ENCODE measurements at places on chromosomes 4 and X.

DNA sequence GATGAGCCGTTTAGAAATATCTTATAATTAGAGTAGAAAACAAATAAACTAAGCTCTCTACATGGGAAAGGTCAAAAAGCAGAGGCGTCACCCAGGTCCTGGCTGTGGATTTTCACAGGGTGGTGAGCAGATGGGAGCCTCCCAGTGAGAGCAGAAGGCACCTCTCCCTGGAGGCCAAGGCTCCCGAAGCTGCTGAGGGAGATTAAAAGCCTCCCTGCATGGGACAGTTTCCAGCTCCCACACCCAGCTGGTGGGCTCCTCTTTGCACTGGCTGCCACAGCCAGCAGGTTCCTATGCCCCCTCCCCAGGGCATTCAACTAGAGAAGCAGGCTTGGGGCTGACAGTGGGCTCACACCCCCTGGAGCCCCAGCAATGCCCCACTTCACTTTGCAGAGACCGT lies 55.2 kb upstream of the TBC1D9 start:
- DNase-seq, result no peak

DNA sequence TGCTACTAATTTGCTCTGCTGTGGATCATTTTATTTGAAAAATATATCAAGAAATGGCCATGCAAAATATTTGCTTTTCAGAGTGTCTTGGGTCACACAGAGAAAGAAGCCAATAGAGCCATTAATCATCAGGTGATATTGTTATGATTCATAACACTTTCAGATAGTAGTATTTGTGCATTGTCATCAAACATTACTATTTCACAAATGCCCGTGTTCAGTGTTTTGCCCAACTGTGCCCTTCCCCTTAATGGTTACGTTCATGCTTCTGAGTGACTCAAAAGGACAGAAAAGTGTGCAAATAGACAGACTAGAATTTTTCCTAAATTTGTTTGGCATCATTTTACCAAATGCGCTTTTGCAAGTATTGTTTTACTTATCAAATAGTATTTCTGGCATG lies 46.5 kb downstream of the PHOX2B start:
- DNase-seq, result no peak

- DNase-seq, result no peak
These were observed 132.1 kb downstream of the SNCA start for GRCh38 chr4:89704651-89705395.

- DNase-seq, result no peak
These were observed 81.5 kb downstream of the SHROOM2 start for GRCh38 chrX:9867753-9868152.

GRCh38 chrX:67563469-67564448 lies 19.9 kb downstream of the AR start:
- no peak for DNase-seq

DNA sequence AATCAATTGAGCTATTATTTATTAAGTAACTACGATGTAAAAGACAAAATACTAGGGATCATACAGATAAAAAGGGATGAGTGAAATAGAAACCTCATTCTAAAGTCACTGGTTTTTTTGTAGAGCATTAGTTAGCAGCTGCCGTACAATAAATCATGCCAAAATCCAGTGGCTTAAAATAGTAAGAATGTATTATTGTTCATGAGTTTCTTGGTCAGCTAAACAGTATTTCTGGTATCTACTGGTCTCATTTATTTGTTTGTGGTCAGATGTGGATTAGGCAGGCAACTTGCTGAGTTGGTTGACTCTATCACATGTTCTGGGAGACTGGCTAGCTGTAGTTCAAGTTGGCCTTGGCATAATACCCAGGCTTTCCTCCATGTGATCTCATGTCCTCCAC lies 667.3 kb downstream of the GALNTL6 start:
- no peak for DNase-seq

All from stimulated activated CD8-positive, alpha-beta memory T cell treated with anti-CD3 and anti-CD28 coated beads, Interleukin-4, amount 100 ng/mL, for 1 hour (primary cell).